ENCODE measurements at places on chromosomes 2 and 18.

- DNase-seq = no peak
Observed at GRCh38 chr2:15822151-15823044, 118.0 kb upstream of the MYCN start.

GRCh38 chr2:178363252-178363651 lies 87.7 kb downstream of the PRKRA start:
- peak; percentile 25 for DNase-seq

DNA sequence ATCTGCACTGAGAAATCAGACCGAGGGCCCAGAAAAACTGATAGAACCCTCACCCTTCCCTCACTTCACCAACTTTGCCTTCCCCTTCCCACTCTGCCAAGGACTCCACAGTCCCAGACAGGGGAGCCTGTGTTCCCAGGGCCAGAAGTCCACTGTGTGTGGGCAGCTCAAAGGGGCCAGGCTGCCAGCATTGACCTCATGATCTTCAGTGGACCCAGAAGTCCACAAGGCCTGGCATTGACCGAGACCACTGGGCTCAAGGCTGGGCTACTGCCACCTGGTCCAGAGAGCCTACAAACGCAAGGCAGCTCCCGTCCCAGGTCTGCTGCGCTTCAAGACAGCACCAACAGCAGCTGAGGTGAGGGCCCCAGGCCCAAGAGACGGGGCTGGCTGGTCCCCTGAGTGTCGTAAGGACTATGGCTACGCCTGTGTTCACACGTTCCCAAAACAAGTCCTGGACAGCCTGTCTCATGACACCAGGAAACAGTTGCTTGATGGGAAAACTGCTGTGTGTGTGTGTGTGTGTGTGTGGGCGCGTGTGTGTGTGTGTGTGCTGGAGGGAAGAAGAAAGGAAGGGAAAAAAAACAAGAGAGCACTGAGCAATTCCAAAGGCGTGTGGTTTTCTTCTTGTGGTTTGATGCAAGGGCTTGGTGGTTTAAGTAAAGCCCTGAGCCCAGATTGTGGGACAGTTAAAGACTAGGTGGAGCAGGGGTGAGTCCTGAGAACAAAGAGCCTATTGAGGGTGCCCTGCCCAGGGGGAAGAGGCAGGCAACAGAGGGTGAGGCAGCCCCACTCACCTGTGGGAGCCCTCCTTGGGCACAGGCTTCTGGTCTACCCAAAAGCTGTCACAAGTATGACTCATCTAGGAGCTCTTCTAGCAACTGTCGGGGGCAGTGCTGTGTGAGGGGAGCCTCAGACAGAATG lies 46.6 kb upstream of the ZBTB7C start:
- DNase-seq = no peak

DNA sequence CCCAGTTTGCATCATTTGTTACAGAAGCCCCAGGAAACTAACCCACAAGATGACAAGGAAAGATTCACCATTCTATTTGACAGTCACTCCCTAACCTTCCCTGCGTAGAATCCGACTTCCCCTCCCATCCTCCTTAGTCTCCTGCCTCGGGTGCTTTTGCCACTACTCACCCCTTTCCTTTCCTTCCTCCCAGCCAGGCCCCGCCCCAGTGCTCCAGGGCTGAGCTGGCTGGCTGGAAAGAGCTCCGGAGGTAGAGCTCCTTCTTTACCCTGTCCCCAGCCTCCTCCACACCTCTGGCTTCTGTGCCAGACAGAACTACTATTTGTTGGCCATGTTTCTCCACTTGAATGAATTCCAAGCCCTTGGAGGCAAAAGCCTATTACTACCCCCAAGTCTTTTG lies 317.6 kb upstream of the NCKAP5 start:
- DNase-seq = no peak

DNA sequence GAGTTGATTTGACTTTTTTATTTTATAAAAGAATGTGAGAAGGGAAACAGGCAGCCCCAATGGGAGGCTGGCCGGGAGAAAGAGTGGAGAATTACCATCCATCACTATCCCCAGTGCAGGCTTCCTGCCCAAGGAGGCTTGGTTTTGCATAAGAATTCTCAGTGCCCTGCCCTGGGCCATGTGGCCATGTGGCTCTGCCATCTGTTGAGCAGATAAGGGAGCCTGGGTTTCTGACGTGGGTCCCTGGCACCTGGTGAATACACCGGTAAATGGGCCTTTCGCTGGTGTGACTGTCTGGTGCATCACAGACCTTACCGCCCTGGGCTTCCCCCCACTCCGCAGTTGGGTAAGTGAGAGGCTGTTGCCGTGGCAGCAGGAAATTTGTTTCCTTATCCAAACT lies 54.5 kb upstream of the TMEM163 start:
- no peak for DNase-seq

GRCh38 chr2:171181064-171182049 lies 20.7 kb upstream of the TLK1 start:
- no peak for DNase-seq

DNA sequence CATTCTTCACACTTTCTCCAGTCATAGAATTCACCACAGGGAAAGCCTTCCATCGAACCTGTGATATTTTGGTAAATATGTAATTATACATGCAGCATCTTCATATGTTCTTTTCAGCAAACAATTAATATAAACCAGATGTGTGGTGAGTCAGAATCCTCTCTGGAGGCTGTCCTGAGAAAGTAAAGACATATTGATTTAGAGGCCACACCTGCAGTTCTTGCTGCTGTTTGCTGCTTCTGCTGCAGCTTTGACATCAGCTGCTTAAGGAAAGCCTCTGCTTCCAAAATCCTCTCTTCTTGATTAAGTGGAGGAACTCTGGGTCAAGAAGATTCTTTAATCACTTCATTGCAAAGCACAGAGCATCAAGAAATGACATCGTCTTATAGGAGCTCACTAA lies 568.8 kb upstream of the ZEB2 start:
- no peak for DNase-seq

- no peak for DNase-seq
Observed at GRCh38 chr2:128159437-128159836, 68.4 kb downstream of the UGGT1 start.

GRCh38 chr18:74139411-74139810 lies 8.2 kb downstream of the FBXO15 start:
- DNase-seq = no peak

DNA sequence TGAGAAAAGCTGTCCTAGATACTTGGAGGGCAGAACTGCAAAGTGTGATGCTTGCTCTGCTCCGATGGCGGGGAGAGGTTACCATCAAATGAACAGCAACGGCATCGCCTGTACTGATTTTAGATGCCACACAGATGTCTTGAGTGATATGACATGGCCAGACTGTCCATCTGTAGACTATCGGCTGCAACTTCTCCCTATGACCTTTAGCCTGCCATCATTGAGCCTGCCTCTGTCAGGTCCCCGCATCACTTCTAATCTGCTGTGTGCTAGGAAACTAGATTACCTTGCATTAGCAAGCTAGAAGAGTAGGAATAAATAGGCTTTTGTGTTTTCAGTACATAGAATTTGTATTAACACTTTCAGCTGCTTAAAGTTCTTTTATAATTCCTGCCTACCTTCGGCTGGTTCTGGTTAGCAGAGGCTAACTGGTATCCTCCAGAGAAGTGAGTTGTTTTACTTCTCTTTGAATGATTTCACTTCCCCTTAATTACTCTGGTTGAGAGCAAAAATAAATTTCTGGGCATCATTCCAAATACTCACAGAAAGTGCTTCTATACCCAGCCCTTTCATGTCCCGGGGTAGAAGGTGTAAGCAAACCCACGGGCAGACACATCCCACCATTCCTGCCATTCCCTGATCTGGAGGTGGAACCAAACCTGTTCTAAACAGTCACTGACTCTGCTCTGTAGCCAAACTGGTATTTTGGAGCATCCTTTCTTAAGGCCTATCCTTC lies 24.0 kb downstream of the GAREM2 start:
- no peak for DNase-seq

DNA sequence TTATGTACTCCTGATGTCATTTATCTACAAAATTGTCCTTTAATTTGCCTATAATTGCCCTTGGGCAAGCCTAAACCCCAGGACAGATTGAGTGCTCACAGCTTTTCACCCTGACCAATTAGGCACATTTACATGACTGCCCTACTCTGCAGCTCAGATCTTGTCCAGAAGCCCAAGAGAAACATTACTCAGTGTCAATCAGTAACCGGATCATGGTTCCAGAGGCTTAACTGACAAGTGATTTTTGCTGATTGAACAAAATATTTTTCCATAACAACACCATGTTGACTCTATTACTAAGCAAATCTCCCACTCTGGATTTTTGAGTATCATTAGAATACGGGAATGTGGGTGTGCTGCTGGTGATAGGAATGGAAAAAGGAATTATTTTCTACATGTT lies 465.4 kb upstream of the TNP1 start:
- DNase-seq = no peak

GRCh38 chr2:235133837-235134236 lies 182.0 kb downstream of the SH3BP4 start:
- no peak for DNase-seq

GRCh38 chr2:80393991-80394390 lies 89.4 kb upstream of the LRRTM1 start:
- no peak for DNase-seq

GRCh38 chr2:174138161-174138560 lies 110.2 kb downstream of the OLA1 start:
- DNase-seq = no peak

DNA sequence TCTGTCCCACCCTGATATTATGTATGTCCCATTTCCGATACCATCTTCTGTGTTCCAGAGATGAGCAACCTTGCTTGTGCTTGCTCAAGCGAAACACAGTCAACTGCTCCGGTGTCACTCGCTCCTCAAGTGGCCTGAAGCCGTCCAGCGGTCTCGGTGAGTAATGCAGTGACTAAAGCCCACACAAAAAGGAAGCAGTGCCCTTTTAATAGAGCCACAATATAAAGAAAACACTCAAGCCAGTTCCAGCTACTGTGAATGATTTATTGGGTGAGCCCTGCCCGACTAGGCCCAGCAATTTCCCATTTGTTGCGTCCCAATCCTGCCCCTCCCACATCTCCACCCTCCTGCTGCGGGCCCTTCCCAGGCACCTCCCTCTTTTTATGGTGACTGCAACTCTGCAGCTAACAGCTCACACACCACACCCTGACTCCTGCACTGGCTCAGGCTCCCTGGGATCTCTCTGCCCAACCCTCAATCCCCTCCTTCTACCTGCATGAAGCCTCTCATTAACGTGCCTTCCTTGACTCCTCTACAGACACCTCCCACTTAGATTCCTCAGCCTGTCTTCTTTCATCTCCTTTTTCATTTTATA lies 44.2 kb upstream of the DSC1 start:
- DNase-seq = no peak

GRCh38 chr2:108938077-108938710 lies 50.8 kb downstream of the EDAR start:
- DNase-seq = no peak

DNA sequence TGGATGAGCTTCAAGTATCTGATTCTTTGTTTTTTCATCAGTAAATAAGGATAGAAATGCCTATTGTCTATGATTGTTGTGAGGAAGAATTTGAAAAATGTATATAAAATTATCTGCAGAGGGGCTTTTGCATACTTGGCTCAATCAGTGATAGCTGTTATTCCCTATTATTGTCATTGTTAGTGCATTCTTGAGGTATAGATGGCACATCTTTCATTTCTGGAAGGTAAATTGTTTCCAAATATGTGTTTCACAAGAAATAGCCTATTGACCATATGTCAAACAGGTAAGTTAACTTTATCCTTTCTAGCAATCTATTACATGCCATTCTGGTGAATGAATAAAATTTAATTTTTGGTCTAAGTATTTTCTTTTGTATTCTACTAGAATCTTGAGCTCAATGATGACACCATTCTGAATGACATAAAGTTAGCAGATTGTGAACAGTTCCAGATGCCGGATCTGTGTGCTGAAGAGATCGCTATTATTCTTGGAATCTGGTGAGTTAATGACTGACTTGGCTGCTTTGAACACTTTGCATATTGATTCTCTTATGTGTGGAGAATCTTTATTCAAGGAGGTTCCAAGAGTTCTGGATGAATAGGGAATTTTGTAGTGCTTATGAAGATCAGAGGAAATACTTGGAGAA lies 44.2 kb downstream of the TTC27 start:
- DNase-seq = no peak

GRCh38 chr2:123770996-123771720 lies 253.9 kb upstream of the CNTNAP5 start:
- DNase-seq = no peak

GRCh38 chr2:200193331-200193730 lies 113.2 kb upstream of the SPATS2L start:
- no peak for DNase-seq

DNA sequence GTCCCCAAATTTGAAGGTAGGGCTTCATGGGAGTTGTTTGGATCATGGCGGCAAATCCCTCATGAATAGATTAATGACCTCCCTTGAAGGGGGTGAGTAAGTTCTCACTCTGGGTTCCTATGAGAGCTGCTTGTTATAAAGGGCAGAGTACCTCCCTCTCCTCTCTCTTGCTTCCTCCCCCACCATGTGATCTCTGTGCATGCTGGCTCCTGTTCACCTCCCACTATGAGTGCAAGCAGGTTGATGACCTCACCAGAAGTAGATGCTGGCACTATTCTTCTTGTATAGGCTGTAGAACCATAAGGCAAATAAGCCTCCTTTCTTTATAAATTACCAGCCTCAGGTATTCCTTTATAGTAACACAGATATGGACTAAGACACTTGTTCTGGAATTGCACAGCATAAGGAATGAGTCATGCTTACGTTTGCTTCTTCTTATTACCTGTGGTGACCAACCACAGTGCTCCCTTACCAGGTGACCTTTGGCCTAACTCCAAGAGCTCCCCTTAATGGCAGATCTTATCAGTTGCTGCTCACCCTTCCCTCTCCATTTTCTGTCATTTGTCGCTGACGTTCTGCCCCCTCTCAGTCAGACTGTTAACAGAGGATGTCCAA lies 559.5 kb upstream of the GCFC2 start:
- DNase-seq = no peak

GRCh38 chr2:178234648-178235047 lies 40.3 kb downstream of the OSBPL6 start:
- DNase-seq = no peak

DNA sequence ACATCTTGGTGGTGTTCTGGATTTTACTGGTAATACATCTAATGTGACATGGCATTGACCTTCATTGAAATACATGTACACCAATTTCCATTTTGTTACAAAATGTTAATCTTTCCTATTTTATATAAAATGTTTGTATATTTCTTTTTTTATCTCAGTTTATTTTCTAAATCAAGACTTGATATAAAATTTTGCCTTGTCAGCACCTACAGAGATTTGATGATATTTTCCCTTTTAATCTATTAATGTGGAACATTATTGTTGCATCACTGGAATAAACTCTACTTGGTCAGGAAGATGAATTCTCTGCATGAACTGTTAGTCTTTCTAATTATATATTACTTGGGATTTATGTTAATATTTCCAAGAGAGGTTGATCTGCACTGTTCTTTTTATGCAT lies 294.0 kb upstream of the ETAA1 start:
- no peak for DNase-seq

- DNase-seq = no peak
Observed at GRCh38 chr2:169362118-169362893, at the start of gene LRP2. Gene LRP2 (minus strand): TSS chr2:169362534. CDS start chr2:169362399, 135 bp downstream.

GRCh38 chr18:74013955-74014354 lies 133.7 kb downstream of the FBXO15 start:
- no peak for DNase-seq

DNA sequence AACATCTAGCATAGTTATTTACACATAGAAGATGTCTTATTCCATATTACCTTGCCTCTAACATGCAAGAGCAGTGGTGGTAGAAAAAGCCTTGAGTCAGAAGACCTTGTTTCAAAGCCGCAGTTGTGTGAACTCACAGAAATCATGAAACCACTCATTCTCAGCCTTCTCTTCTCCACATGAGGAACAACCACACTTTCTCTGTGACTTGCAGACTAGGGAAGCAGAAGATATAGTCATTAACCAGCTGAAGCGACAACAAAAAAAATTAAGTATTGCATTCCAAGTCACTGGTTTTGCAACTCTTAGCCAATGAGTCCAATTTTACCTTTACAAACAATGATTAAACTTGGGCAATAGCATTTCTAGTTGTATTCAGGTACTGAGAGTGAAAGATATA lies 19.0 kb downstream of the TWSG1 start:
- DNase-seq = no peak

Measured in LNCaP clone FGC (cell line).